Panc1 (cell line): ENCODE measurements at places on chromosomes 5 and 9.

DNA sequence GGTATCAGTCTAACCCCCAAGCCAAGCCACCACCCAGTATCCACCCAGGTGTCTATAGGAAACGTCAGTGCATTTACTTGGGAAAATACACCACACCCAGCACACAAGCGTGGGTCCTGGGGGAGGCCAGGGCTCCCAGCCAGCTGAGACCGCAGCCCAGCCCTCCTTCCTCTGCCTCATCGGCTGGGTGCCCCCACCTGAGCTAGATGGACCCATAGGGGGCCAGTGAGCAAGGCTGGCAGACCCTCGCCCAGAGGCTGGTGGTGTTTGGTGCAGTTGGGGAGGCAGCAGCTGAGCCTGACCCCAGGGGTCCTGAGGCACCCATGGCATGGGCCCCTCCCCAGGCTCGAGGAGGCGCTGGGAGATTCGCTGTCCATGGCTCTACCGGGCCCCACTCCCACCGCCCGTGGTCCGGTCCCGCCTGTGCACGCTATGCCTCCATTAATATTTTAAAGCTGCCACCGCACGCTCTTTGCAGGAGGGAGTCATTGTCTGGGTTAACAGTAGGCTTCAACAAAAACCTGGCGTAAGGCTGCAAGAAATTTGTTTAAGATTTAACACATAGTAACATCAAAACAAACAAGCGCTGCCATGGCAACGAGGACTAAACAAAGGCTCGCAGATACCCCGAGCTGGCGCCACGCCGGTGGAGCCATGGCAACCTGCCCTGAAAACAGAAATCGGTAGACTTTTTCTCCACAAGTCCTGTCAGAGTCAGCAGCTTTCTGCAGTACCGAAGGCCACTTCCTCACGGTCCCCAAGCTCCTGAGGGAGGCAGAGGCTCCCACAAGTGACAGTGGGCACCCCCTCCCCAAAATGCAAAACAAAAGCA lies 20.6 kb downstream of the TPPP start:
- DNase-seq = no peak

DNA sequence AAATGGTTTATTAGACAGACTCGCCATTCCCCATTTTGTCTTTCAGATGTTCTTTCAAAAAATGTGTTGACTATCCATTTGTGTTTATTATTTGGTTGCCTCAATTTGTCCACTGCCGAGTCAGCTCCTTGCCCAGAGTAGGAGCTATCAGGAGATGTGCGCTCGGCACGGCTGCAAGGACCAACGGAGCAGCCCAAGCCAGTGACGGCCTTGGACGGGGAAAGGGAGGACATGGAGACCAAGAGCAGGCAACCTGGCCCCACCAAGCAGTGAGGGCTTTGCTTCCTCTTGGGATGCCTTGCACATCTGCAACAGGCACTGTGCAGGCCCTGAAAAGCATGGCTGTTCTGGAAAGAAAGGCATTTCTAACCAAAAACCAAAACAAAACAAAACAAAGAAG lies 69.8 kb downstream of the DEPDC1B start:
- DNase-seq = no peak

DNA sequence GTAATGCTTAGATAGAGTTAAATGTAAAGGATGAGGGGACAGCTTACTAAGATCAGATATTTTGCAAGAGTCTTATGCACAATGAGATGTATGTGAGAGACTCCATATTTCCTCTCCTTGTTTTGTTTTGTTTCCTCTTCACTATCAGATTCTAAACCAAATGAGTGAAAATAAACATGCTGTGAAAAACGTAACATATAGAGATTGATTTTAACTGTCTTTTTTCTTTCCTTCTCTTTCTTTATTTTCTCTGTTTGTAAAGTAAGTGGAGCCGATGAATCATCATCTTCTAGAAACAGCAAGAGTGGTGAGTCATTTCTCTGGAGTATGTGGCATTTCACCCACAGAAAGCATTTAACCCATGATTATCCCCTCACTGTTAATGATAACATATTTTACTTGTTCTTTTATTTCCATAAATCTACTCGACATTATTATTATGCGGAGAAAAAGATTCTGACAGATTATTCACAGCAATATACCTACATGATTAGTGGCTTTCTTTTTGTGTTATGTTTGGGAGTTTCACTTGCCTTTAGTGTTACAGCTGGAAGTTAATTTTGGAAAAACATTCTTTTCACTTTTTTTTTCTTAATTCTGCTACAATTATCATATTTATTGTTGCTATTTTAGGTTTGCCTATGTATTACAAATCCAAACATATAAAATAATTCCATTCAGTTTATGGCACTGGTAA lies 2.1 kb upstream of the ANXA1 start:
- DNase-seq = no peak

GRCh38 chr5:66757834-66758371 lies 161.7 kb downstream of the MAST4 start:
- no peak for DNase-seq

- DNase-seq = no peak
These were observed 23.7 kb upstream of the UBAP2 start for GRCh38 chr9:34072410-34072809.

- DNase-seq = no peak
These were observed 491 bp upstream of the CTSL start for GRCh38 chr9:87725356-87725899.

DNA sequence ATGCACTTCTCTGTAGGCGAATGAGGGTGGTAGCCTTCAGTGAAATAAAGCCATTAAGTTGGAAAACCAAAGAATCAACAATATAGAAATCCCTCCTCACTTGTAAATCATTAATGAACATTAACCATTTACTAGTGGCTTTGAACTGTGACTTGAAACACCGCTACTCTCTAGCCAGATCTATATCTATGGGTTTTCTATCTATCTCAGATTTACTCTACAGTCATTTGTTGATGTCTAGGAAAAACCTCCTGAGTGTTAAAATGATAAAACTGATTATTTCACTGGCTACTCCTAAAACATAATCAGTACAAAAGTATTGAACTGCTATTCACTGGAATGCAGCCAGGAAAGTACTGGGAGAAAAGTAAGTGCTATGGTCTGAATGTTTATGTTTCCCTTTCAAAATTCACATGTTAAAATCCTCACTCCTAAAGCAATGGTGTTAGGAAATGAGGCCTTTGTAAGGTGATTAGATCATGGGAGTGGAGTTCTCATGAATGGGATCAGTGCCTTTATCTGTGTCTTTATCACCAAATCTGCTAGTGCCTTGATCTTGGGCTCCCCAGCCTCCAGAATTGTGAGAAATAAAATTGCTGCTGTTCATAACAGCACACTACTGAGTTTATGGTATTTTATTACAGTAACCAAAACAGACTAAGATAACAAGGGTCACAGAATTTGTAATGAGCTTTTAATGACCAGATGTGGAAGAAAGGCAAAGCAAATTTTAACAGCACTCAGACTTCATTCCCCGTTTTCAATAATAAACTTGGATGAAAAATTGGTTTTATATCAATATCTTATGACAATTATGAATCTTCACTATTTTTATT lies 8.6 kb upstream of the OXCT1 start:
- no peak for DNase-seq

GRCh38 chr5:121702682-121703081 lies 149.0 kb upstream of the FTMT start:
- no peak for DNase-seq
